Stimulated activated CD4-positive, alpha-beta T cell treated with anti-CD3 and anti-CD28 coated beads, TNF-alpha, amount 100 ng/mL, for 4 hours (primary cell): ENCODE measurements at places on chromosomes 2 and 18.

DNA sequence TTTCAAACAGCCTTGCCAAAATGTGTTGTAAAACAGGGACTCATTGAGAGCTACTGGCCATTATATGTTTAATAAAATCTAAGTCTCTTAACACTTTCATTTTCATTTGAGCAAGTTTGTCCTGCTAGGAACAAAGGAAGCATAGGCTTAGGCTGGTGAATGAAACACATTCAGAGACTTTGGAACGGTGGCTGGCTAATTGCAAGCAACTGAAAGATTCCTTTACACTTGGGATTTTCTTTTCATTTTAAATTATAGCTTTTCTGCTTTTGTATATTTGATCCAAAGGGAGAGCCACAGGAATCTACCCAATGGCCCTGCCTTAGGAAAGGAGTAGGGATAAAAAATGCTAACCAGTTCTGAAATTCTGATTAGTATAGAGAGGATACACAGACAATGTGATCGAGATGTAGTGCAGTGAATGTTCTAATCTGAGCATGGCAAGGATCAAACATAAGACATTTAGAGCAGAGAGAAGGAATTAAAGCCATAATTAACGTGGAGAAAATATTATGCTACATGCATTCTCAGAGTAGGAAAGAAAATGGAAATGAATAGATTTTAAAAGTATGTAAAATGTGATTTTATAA is 911.4 kb upstream of the SLC39A10 start:
- no peak for DNase-seq

- DNase-seq: no peak
Measured at GRCh38 chr2:151651274-151651673, 83.0 kb downstream of the NEB start.

DNA sequence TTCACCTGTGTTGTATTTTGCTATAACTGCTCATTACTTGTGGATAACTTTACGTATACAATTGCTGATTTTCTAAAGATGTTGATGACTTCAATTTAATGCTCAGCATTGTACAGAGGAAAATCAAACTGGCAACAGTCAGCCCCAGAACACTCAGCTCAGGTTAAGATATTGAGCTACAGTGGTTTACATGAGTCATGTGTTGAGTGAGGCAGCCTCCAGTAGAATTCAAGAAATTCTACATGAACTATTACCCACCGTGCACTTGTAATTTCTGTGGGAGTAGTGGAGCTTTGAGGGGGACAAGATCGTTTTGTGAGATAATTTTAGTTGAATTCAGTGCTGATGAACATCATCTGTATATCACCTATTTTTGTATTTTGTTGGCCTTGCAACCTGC is 292.3 kb downstream of the ALPK2 start:
- no peak for DNase-seq

- no peak for DNase-seq
Measured at GRCh38 chr2:217836901-217837491, 165.8 kb downstream of the TNS1 start.

DNA sequence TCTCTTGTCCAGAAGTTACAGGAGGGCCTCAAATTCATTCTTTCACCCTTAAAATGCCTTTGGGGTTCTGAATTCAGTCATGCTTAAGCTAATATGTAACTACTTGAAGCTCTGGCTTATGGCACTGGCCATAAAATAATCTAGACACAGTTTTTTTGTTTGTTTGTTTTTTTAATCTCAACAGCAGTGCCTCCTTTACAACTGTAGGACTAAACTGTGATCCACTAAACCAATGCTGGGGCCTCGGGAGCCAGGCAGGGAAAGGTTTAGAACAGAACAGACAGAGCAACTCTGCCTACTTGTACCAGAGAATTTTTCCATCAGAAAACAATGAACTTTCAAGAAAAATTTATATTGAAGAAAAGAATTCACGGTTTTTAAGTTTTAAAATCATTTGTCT is 1.7 kb downstream of the STAM2 start:
- no peak for DNase-seq

DNA sequence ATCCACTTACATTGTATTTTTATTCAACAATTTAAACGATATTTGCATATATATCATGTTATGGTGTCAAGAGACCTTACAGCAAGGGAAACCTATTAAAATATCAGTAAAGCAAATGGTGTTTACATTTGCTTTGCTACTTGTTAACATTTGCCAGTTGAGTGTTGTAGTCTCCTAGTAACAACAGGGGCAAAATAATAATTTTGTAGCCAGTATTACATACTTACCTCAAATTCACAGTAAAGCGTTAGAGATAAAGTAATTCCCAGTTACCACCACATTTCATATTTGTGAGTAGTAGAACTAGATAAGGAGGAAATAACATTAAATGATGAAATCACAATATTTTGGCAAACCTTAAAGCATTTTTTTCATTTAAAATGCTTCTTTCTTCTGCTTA is 71.3 kb downstream of the FASTKD2 start:
- DNase-seq: no peak
